ENCODE measurements at places on chromosomes 4 and X.

DNA sequence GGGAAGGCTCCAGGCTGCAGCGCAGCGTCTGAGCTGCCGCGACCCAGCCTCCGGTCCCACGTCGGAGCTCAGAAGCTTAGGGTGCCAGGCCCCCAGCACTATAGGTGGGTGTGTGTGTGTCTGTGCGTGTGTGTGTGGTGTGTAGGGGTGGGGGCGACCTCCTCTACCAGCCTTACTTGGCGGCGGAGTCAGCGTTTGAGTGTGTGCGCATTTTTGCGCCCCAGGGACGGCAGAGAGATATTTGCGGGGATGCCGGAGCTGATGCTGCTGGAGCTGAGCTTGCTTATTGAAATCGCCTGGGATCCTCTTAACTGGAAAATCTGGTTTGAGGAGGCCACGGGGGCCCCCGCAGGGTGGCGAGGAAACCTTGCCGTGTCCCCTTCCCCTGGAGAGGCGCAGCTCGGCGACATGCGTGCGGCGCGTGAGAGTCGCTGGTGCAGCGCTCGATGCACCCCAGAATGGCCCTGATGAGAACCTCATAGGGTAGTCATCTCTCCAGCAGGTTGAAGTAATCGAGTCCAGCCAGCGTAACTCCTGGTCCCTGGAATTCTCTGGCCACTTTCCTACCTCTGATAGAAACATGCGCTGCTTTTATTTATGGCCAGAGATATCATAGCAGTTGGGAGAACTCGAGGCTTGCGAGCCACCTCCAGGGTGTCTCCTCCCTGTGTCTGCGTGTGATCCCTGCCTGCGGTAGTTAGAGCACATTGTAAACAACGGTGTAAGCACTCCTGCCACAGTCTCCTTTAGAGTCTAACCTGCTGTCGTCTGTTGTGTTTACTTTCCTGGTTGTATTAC, 2.7 kb downstream of the ADGRL3 start:
- DNase-seq = no peak

GRCh38 chr4:76896614-76897535, 1.1 kb downstream of the SOWAHB start:
- DNase-seq = no peak

- DNase-seq = no peak
These were observed 732 bp downstream of the NLGN4X start for GRCh38 chrX:6227935-6228334.

DNA sequence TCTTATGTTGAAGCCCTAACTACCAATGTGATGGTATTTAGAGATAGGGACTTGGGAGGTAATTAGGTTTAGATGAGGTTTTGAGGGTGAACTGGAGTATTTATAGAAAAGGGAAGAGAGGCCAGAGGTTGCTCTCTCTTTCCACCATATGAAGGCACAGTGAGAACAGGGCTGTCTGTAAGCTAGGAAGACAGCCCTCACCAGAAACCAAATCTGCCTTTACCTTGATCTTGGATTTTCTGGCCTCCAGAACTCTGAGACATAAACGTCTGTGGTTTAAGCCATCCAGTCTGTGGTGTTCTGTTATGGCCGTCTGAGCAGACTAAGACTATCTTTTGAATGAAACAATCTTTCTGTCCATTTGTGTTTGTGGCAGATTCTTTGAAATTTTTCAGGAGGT, 223.7 kb downstream of the PDHA2 start:
- no peak for DNase-seq

GRCh38 chr4:72496119-72496518, 72.9 kb downstream of the ADAMTS3 start:
- no peak for DNase-seq

Measured in fibroblast of skin of left quadriceps (primary cell).